ENCODE measurements at places on chromosomes 3 and 15. TPM values are rescaled to one million over a fixed set of nuclear protein-coding genes. Genes with fewer than 3 reads are reported as not detected.

- DNase-seq: no peak
Observed at GRCh38 chr3:24476871-24477656, 17.6 kb downstream of the THRB start.

DNA sequence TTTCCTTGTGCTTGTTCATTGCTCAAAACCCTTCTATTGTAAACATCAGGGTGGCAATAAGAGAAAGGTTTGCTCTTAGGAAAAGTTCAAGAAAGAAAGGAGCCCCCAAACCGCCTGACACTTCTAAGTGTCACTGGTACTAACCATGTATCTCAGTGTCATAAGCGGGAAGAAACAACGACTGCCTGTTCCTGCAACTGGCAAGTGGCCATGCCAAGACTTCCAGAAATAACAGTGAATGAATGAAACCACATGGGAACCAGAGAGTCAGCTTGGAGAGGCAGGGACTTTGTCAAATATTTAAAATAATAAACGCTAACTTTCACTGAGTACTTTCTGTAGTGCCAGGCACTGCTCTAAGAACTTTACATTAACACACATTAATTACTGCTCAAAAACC lies 1.1 kb downstream of the PLSCR2 start:
- DNase-seq: no peak

GRCh38 chr3:16406579-16406978 lies 106.9 kb downstream of the RFTN1 start:
- DNase-seq: no peak

GRCh38 chr3:71673486-71673885 lies 51.7 kb downstream of the EIF4E3 start:
- no peak for DNase-seq

DNA sequence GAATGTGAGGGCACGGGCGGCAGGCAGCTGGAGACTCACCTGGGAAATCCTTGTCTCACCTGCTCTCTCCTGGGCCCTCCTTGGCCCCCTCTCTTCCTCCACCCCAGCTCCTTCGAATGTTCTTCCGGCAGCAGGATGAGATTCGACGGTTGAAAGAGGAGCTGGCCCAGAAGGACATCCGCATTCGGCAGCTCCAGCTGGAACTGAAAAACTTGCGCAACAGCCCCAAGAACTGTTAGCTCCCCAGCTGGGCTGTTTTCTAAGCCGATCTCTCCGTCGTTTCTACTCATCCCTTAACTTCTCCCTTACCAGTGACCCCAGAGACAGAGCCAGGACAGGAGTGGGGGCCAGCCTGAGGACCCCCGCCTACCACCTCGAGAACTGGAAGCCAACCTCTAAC lies 95.0 kb downstream of the ANP32A start:
- DNase-seq: no peak

DNA sequence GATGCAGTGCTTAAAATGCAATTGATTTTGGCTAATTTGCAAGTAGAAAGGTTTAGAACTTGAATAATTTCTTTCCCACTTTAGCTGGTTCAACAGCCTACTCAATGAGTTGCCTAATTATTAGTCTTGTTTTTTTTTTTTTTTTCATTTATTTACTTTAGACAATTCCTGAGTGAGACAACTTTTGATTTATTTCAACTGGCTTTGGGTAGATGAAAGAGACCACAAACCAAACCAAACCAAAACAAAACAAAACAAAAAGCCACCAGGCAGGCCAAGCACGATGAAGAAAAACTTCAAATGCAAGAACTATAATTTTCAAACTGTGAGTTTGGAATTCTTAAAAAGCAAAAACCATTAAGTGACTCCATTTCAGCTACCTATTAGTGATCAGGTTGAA lies 469.9 kb downstream of the GBE1 start:
- DNase-seq: no peak

- DNase-seq: no peak
Observed at GRCh38 chr3:37984051-37984450, 6.5 kb upstream of the VILL start.

- DNase-seq: no peak
Observed at GRCh38 chr3:27859821-27860220, 137.7 kb upstream of the EOMES start.

DNA sequence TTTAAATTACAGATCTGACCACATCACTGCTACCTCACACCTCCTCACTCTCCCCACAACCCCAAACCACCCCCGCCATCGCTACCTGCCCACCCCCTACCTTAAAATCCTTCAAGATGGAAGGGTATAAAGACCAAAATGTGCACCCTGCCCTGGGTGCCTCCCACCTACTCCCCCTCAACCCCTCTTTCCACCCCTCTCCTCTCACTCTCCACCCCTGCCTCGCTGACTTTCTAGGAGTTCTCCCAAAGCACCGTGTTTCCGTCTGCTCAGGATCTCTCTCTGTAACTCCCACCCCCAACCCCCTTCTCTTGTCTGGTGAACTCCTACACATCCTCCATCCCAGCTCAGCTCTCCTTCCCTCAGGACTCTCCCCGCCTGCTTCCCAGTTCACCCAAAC lies 69.1 kb downstream of the MEGF11 start:
- no peak for DNase-seq

DNA sequence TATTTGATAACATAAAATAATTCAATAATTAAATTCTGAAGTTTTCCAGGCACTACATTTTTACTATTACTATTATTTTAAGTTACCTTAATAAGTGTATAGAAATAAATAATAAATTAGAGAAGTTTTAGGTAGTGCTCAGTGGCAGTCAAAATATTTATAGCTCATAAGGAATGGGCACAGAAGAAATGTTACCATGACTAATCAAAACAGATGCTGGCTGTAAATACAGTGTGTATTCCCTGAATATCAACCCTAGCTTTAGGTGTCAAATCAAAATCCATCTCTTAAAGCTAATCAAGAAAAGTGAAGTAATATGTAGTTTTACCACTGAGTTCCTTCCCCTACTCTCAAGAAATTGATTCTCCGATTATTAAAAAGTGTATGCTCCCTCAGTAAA lies 35.5 kb downstream of the ZBTB20 start:
- DNase-seq: no peak

GRCh38 chr3:126113733-126114442 lies 30.0 kb upstream of the SLC41A3 start:
- no peak for DNase-seq

GRCh38 chr15:41966920-41967465 lies 5.4 kb downstream of the EHD4 start:
- DNase-seq: no peak

CPNE9 gene
- not detected for total RNA-seq

HAUS2 gene
- total RNA-seq: 44.4 TPM

DNAH12 gene
- not detected for total RNA-seq

ACTRT3 gene
- total RNA-seq: 1.7 TPM

HYAL1 gene
- 0.24 TPM for total RNA-seq

All from activated T-cell treated with anti-CD3 and anti-CD28 coated beads, Interleukin-2, amount 50 U/mL, for 4 hours (primary cell).